Aorta (tissue), 5 donors: ENCODE measurements at places on chromosomes 12 and 14. TPM values are rescaled to one million over a fixed set of nuclear protein-coding genes. Genes with fewer than 3 reads are reported as not detected.

- no peak overlapping the region for H3K4me3 ChIP-seq
- H3K27ac ChIP-seq, result no peak overlapping the region
- H3K4me1 ChIP-seq, result no peaks in the 10 kb centered on the region
- peak; percentile 78 for DNase-seq
- no peaks in the 10 kb centered on the region for H3K27me3 ChIP-seq
- H3K36me3 ChIP-seq, result no peaks in the 10 kb centered on the region
Observed at GRCh38 chr12:3752096-3752709, 706 bp downstream of the CRACR2A start.

GRCh38 chr12:103469719-103470118 is 26.0 kb downstream of the C12orf42 start:
- no peaks in the 10 kb centered on the region for H3K4me1 ChIP-seq
- H3K36me3 ChIP-seq, result no peaks in the 10 kb centered on the region
- no peaks in the 10 kb centered on the region for H3K27me3 ChIP-seq
- H3K27ac ChIP-seq, result no peak overlapping the region
- no peak for DNase-seq

- H3K36me3 ChIP-seq, result no peaks in the 10 kb centered on the region
- no peaks in the 10 kb centered on the region for H3K4me1 ChIP-seq
- no peak overlapping the region for H3K27ac ChIP-seq
- no peak for DNase-seq
Observed at GRCh38 chr12:41151793-41152192, 36.3 kb upstream of the PDZRN4 start.

The EMP1 gene
- total RNA-seq, result 593 TPM

DNA sequence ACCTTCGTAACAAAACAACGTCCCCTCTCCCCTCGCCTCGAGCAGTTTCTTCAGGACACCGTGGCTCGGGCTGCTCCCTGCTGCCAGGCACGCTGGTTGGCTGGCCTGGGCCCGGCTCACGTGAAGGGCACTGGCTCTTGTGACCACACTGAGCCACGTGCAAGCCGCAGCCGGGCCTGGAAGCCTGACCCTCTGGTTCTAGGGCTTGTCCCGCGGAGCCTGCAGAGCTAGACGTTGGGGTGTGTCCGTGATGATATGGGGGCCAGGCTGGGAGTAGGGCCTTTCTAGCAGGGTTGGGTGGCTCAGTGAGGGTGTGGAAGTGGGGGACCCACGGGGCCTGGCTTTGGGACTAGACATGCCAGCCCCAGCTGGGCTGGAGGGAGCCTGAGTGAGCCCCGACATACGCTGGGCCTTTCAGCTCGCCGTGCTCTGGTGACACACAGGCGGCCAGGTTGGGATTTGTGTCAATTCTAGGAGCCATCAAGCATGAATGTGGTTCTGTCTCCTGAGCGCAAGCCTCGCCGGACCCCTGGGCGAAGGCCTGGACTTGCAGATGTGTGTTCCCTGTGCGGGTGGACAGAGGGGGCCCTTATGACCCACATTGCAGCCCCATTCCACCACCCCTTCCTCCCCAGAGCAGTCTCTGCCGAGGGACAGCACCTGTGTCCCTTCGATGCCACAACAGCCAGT is 13.6 kb upstream of the AMN start:
- H3K4me3 ChIP-seq, result no peak overlapping the region
- DNase-seq, result peak; percentile 73
- no peaks in the 10 kb centered on the region for H3K36me3 ChIP-seq
- no peaks in the 10 kb centered on the region for H3K4me1 ChIP-seq
- H3K27ac ChIP-seq, result no peak overlapping the region

DNA sequence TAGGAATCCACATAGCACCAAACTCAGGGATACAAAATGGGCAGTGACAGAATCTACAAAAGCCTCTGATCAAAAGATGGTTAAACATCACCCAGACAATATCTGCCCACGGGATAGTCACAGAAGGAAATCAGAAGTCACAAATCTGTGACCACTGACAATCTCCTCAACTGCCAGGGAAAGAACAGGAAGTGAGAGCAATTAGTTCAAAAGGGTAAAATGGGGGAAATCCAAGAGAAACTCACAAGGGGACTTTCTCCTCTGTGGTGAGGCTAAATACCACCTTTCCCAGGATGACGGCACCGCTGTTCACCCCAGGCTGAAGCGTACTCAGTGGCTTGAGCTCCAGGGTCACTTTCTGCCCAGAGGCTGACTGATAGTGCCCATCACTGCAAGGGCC is 10.7 kb downstream of the TTC5 start:
- H3K4me3 ChIP-seq, result no peak overlapping the region
- H3K4me1 ChIP-seq, result no peaks in the 10 kb centered on the region
- H3K27ac ChIP-seq, result no peak overlapping the region
- DNase-seq, result no peak
- H3K27me3 ChIP-seq, result no peaks in the 10 kb centered on the region

The GZMB gene
- total RNA-seq, result 1.6 TPM

The WNT1 gene
- total RNA-seq, result not detected

GRCh38 chr12:124036657-124037109 is 63.7 kb downstream of the ZNF664 start:
- no peak for DNase-seq
- H3K36me3 ChIP-seq, result no peaks in the 10 kb centered on the region
- no peak overlapping the region for H3K4me3 ChIP-seq
- H3K27me3 ChIP-seq, result no peaks in the 10 kb centered on the region

DNA sequence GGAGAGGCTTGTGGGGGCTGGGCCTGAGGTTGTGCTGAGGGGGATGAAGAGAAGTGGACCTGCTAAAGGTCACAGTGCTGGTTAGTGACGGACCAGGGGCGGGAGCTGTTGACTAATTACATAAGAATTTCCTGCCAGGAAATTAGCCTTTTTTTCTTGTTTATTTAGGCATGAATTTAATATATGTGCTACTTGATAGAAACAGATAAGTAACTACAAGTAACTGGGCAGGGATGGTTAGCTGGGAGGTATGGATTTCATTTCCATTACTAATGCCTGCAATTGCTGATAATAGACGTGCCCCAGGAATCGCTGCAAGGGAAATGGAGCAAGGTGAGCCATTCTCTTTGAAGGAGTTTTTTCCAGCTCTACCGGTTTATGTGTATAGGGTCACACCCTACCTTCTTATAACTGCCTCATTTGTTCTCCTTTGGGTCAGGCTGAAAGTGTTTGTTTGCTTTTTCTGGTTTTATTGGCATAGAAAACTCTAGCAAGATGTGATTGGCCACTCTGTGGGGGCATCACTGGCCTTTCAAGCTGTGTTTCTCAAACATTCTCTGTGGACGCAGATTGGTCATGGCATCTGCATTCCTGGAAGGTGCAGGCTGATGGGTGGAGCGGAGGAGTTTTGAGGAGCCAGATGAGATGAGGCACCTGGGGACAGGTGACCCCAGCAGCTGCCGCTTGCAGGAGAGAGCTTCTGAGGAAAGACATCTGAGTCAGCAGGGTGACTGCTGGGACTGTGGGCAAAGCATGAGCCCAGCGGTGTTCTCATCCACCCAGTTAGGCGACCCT is 19.0 kb upstream of the GPRC5A start:
- no peaks in the 10 kb centered on the region for H3K27me3 ChIP-seq
- H3K36me3 ChIP-seq, result no peaks in the 10 kb centered on the region
- no peak for DNase-seq

DNA sequence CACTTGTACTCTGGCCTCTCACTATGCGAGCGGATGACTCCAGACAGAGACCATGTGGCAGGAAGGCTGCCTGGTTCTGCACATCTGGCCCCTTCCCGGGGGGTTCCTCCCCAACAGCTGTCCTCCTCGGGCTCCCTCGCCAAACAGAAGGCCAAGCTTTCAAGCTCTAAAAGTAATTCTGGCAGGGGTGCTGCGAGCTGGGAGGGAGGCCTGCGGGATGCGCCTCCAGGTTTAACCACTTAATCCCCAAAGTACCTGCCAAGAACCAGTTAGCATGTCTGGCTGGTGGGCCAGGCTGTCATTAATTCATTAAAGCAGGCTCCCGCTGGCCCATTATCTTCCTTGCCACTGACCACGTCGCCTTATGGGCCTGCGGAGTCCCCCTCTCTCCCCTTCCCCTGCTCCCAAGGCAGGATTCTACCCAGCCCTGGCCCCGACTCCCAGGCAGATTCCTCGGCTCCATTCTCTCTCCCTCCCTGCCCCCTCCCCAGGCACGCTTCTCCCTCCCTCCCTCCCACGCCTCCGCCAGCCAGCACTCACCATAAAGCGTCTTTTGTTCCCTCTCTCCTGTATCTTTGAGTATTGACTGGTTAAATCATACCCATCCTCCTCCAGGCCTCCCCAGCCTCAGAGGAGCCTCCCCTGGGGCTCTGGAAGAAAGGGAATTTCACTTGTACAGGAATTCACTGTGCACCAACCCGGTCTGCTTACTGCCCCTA is 4.9 kb downstream of the HRK start:
- H3K4me1 ChIP-seq, result no peaks in the 10 kb centered on the region
- H3K36me3 ChIP-seq, result no peaks in the 10 kb centered on the region
- no peaks in the 10 kb centered on the region for H3K27me3 ChIP-seq

The CPSF2 gene
- 42.4 TPM for total RNA-seq

- no peaks in the 10 kb centered on the region for H3K36me3 ChIP-seq
- no peaks in the 10 kb centered on the region for H3K27me3 ChIP-seq
- no peak for DNase-seq
- no peak overlapping the region for H3K27ac ChIP-seq
- H3K4me3 ChIP-seq, result no peak overlapping the region
- H3K4me1 ChIP-seq, result no peaks in the 10 kb centered on the region
Observed at GRCh38 chr12:110971189-110971920, 51.0 kb upstream of the MYL2 start.

DNA sequence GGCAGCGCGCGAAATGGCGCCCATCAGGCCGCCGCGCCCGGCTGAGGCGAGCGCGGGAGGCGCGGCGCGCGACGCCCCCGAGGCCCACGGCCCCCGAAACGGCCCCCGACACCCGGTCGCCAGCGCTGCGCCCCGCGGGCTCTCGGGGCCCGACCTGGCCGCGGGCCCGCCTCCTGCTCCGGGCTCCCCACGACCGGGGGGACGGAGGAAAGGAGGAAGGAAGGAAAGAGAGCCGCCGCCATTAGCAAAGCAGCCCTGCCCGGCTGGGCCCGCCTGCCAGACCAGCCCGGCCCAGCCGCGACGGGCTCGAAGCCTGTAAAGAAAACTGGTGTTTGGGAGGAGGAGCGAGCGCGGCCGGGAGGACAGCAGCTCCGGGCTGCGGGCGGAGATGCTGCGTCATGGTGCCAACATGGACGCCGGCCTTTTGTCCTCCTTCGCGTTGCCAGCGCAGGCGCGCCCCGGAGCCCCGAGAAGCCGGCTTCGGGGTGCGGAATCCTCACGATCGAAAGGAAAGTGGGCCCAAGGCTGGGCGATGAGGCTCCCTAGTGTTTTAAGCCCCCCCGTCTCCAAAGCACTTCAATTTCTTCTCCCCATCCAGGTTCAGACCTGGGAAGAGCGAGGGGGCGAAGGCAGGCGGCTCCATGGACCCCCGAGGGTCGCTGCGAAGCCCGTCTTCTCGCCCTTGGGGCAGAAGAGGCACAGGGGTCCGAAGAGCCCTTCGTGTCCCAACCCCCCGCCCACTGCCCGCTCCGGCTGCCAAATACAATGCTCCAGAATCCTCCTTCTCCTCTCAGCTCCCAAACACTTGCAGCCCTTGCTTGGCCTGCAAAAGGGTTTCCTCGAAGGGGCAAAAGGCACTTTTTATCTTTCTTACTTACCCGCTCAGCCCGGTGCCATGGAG is 2.9 kb upstream of the SETD1B start:
- H3K27me3 ChIP-seq, result no peaks in the 10 kb centered on the region
- DNase-seq, result peak; percentile 94

The ZC2HC1C gene
- 2.0 TPM for total RNA-seq

DNA sequence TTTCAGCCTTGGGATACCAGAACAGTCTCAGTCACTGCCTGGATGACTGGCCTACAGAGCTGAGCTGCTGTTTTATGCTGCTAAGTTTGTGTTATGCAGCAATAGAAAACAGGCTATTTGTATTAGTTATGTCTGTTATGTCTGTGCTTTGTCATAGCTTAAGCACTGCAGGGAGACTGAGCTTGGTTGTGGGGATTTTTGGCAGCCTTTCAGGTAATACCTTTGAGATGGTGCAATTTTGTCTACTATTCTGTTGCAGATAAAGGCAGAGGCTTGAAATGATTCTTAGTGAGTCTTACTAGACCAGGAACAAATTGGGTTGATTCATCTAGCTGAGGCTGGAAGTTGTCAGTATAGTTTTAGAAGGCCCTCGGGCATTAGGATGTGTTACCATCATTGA is 201.3 kb upstream of the RBM19 start:
- no peak for DNase-seq
- H3K27ac ChIP-seq, result no peak overlapping the region
- H3K27me3 ChIP-seq, result no peaks in the 10 kb centered on the region

GRCh38 chr14:89014569-89014850 is 190.1 kb downstream of the TTC8 start:
- no peak for DNase-seq
- no peaks in the 10 kb centered on the region for H3K36me3 ChIP-seq
- no peaks in the 10 kb centered on the region for H3K4me1 ChIP-seq
- no peak overlapping the region for H3K4me3 ChIP-seq

The SELPLG gene
- total RNA-seq, result 8.1 TPM
